ENCODE measurements at places on chromosomes 1 and 21.

DNA sequence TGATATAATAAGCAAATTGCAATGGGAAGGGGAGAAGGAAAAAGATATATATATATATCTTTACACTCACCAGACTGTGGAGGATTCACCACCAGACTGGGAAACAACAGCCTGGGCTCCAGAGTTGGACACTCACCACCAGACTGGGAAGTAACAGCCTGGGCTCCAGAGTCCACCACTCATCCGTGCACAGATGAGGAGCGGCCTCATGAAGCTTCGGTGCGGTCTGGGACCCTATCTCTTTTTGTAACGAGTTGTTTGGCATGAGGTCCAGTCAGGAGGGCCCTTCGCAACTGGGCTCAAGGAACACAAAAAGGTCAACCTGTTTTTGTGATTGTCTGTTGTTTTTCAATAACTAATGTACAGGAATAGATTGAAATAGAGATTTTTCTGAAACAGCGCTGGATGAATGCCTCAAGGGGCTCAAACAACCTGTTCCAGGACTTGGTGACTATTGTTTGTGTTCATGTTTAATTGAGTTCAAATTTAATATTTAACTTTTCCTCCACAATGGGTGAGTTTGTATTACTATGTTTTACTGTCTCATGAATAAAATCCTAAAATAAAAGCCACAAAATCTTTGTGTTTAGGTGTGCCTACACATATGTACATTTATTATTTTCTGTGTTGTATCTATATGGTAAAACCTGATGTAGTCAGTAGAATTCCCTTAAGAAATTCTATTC lies 40.1 kb downstream of the S100A10 start:
- DNase-seq, result no peak

- DNase-seq, result no peak
Observed at GRCh38 chr1:117038236-117038635, 21.9 kb upstream of the TTF2 start.

DNA sequence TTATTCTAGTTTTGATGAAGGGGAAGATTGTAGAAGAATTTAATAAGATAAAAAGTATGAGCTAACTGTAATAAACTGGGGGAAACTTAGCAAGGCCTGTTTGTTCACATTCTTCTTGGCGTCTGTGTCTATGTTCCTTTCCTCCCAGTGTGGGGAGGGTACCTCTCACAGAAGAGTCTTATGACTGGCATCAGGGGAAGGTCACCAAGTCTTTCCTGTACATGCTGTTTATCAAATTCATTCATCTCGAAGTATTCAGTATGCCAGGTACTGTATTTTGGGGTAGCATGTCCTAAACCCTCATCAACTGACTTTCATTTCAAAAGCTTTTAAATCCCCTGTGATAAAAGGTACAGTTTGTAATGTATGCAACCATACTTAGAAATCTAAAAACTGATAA lies 78.4 kb downstream of the HS2ST1 start:
- no peak for DNase-seq

GRCh38 chr1:119430486-119430885 lies 15.5 kb downstream of the HSD3B2 start:
- DNase-seq, result no peak

- DNase-seq, result no peak
Observed at GRCh38 chr1:20974069-20974468, 187.0 kb upstream of the HP1BP3 start.

GRCh38 chr1:234915924-234916675 lies 212.5 kb downstream of the TOMM20 start:
- DNase-seq, result no peak

DNA sequence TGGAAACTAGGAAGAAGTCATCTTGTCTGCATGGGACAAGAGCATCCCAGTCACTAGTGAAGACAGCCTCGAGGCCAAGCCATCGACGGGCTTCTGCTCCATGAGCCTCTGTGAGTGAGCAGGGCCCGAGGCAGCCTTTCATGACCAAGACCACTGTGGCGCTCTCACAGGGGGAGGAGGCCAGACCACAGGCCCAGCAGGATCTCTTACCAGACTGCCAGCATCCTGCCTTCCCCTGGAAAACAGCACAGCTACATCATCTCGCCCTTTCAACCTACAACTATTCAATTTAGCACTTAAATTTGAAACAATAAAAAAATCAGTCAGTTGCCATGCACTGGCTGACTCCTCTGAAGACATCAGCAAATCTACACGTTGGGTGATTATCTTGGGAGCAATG lies 85.4 kb downstream of the HSF2BP start:
- no peak for DNase-seq

DNA sequence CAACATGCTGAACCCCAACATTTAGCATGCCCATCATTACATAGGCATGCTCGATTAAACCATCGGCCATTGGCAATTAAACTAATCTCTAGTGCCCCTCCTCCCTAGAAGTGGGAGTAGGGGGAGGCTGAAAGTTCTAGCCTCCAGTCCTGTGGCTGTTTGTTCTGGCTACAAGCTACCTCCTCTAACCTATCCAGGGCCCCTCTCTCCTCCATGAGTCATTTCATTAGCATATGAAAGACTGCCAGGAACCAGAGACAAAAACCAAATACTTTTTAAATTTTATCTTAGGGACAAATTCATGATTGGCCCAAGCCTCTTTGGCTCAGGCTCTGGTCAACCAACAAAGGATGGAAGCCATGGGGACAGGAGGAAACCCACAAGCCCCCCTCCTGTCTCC lies 231.1 kb downstream of the CACNA1E start:
- DNase-seq, result no peak

- peak; percentile 80 for DNase-seq
Observed at GRCh38 chr1:16175610-16176553, 20.0 kb upstream of the EPHA2 start.

DNA sequence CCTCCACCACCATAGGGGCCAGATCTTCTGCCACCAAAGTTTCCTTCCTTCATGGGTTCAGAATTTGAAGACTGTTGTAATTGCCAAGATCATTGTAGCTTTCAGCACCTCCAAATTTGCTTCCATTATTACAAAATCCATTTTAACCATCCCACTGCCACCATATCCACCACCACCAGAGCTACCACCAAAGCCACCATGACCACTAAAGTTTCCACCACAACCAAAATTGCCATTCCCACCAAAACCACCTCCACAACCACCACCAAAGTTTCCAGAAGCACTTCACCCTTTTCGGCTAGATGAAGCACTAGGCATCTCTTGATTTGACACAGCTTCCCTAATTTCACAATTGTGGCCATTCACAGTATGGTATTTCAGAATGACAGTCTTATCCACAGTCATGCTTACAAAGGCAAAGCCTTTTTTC lies 45.2 kb downstream of the SLC30A7 start:
- DNase-seq, result no peak

DNA sequence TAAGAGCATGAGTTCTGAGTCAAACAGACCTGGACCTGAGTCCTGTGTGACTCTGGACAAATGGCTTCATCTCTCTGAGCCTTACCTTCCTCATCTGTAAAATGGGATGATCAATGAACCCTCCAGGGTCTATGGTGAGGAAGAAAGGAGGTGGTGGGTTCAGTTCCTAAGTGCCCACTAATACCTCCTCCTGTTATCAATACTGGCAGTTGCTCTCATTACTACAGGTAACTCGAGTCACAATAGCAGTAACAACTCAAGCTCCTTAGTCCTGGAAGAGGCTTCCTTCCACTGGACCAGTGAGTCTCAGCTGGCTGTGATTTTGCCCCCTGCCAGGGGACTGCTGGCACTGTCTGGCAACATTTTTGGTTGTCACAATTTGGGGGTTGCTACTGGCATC lies 2.6 kb downstream of the PADI2 start:
- no peak for DNase-seq

DNA sequence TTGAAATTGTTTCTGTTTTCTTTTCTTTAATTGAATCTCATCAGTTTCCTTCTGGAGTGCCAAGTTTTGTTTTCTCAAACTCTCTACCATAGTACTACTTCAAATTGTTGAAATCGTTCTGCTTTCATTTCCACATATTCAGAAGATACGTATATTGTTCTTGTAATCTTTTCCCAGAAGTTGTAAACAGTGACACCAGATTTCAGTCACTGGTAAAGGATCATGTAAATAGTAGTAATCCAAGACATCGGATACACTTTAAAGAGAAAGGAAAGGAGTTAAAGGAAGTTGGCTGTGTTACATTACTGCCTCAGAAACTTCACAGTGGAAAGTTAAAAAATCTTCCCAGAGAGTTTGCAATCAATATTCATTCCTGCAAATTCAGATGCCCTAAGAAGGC lies 67.5 kb downstream of the RGL1 start:
- no peak for DNase-seq

DNA sequence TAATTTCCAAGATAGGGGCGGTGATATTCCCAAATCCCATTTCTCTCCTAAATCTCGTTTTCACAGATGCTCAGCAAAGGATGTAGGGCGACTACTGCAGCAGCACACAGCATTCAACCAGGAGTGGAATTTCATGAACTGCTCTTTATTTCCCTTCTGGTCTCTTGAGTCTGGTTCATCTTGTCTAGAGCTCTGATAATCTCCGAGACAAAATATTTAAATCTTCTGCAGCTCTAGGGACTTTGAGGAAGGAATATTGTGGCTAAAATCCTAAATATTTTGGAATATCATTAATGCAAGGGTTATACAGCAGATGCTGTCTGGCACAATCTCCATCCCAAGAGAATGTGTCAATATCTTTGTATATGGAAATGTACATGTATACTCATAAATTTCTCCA lies 45.4 kb downstream of the KIF26B start:
- DNase-seq, result no peak

Measured in urothelium cell line (cell line).